ENCODE measurements at places on chromosomes 13 and 19.
A peak's percentile ranks its signal among the peaks of the same experiment; 100 is the strongest.

DNA sequence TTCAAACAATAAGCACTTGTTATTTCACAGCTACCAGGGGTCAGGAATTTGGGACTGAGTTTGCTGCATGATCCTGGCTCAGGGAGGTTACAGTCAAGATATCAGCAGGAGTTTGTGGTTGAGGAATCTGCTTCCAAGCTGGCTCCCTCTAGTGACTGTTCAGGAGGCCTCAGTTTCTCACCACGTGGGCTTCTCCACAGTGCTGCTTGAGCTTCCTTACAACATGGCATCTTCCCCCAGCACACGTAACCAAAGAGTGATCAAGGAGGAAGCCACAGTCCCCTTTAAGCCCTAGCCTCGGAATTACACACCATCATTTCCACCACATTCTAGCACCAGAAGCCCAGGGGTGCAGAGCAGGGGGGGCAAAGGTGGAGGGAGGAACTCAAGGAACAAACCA is 28.8 kb downstream of the CELF5 start:
- no peak for DNase-seq

- peak; percentile 75 for DNase-seq
Measured at GRCh38 chr19:16258440-16258903, 60.8 kb downstream of the AP1M1 start.

GRCh38 chr19:14979476-14980255 is at the start of gene SLC1A6:
TSS of gene SLC1A6 (minus strand) at chr19:14979864. CDS start at chr19:14972910, 6,954 bp downstream.
- no peak for DNase-seq

DNA sequence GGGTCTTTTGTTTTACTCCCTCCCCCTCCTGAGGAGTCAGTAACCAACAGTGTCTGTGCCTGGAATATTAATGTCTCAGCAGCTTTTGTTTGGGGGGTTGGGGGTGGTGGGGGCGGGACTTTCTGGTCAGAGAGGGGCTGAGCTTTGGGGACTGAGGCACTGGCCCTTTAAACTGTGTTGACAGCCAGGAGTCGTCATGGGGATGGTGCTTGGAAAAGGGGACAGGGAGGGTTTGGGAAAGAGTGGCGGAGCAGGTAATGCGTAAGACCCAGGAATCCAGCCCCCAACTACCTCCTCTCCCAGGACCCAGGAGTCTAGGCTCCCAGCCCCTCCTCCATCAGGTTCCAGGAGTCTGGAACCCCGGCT is 5.2 kb downstream of the CADM4 start:
- no peak for DNase-seq

DNA sequence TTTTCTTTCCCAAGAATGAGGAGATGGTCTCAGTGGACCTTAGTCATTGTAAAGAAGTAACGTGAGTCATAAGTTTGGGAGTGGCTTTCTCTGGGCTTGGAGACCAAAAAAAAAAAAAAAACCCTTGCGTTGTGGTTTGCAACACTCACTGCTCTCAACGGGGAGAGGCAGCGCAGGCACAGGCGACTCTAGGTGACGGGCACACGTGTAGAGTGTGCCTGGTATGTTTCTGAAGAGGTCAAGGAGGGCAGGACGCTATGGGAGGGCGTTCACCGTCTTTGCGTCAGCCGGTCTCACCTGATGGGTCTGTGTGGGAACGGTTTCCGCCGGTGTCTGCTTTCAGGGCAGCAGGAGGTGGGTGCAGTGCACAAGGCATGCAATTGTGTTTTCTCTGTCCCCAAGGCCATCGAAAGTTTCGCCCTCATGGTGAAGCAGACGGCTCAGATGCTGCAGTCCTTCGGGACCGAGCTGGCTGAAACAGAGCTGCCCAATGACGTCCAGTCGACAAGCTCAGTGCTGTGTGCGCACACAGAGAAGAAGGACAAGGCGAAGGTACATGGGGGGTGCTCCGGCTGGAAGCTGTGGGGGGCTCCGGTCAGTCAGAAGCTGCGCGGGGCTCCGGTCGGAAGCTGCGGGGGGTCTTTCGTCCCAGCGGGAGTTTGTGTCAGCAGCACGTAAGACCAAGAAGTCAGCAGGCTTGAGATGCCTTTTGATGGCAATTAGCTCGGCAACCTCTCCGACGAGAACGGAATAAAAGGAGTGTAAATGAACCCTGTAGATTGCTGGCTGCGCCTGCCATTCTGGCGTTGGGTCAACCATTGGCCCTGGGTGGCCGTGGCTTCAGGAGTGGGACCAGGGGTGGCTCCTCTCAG is 40.8 kb upstream of the F7 start:
- DNase-seq = no peak

GRCh38 chr13:69306766-69307165 is 800.9 kb upstream of the ATXN8OS start:
- no peak for DNase-seq

DNA sequence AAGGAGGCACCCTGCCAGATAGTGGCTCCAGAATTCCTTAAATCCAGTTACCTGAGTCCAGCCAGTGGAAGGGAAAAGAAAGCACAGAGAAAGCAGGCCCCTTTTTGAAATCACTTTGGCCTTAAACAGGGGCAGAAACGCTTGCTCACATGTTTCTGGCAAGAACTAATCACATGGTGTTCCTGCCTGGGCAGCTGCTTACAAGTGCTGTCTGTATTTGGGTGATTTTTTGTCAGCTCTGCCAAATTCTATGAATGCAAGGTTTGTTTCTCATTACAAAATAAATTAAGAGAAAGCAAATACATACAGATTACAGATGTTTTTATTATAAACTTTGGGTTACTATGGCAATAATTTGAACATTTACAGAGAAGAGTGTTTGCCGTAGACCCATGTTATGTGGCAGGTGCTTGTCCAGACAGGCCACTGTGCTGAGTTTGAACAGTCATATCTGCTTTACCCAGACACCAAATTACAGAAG is 1237.8 kb downstream of the SLITRK5 start:
- DNase-seq = no peak

DNA sequence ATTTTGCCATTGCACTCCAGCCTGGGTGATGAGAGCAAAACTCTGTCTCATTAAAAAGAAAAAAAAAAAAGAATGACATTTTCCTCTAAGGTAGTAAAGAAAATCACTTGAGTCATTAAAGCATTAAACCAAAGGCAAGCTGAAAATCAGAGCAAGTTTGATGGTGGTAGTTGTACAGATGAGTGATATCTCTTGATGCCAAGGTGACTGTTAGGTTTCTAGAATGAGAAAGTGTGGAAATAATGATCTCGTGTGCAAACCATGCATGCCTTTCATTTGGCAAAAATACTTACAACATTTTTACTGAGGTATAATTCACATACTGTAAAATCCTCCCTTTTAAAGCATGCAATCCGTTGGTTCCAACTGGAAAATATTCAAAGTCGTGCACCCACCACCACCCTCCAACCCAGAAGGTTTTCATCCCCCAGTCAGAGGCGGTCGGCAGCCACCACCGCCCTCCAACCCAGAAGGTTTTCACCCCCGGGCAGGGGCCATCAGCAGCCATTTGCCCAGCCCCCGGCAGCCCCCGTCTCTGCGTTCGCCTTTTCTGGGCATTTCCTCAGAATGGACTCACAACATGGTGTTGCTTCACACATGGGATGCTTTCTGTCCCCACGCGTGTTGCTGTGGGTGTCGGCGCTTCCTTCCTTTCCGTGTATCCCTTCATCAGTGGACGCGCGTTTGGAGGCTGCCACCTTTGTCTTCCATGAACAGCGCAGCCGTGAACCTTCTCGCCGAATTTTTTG is 90.2 kb downstream of the ATP11A start:
- no peak for DNase-seq

DNA sequence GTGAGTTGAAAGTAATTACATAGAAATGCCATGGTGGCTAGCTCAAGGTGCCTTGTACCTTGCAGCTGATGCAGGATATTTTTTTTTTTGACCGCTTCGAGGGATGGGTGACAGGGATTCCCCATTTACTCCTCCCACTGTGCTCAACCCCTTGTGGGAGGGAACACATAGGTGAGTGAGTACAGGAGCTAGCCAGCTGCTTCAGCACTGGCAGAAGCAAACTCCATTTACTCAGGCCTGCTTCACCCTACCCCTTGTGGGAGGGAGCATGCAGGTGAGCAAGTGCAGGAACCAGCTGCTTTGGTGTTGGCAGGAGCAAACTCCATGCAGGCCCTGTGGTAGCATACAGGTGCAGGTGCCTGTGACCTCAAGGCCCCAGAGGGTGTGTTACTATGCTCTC is 330.1 kb downstream of the TDRD3 start:
- DNase-seq = no peak

DNA sequence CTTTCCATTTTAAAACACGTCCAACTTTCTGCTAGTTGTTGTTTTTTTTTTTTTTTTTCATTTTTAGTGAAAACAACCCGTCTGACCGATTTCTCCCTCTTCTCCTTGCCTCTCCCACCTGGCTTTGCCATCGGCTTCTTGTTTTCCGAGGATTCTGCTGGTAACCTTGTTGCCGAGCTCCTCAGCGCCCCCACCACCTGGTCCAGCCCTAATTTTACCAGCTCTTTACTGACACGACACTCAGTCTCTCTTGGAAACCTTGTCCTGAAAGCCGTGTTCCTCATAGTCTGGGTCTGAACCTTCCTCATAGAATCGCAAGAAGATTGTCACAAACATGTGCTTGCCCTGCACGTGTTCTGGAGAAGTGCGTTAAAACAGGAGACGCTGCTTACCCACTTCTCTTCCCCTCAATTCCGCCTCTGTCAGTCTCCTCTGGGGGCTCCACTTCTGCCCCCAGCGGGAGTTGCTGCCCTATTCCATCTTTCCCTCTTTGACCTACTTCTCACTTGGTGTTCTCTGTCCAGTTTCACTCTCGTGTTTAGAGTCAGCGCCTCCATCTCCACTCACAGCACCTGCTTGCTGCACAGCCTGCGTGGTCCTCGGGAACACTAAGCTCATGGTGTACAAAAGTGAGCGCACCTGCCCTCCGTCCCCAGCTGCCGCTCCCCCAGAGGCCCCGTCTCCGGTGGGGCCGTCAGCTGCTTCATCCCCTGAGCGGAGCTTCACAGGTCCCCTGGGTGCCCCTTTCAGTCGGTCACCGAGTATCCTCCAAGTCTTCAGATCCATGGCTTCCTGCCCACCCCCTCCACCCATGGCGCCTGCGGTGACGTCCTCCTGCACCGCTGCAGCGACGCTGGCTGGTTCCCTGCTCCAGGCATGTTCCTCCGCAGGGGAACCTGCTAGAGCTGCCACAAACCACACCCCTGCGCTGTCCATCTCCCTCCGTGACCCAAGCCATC is 65.1 kb downstream of the TM9SF2 start:
- DNase-seq = no peak

DNA sequence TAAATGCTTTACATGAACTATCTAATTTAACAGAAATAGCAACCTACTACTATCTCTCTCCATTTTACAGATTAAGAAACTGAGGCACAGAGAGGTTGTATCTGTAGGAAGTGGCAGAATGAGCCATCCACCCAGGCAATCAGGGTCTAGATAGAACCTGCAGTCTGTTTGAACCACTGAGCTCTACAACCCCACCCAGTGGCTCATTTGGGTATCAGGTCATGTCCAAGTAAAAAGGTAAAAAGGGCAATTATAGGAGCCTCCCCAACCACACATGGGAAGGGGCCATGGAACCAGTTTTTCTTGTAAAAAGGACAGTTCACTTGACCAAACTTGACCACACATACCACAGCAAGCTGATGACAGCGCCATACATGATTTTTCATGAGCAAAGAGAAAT is 92.9 kb upstream of the SGCG start:
- no peak for DNase-seq

- no peak for DNase-seq
Measured at GRCh38 chr19:12695997-12696365, 450 bp downstream of the FBXW9 start.

DNA sequence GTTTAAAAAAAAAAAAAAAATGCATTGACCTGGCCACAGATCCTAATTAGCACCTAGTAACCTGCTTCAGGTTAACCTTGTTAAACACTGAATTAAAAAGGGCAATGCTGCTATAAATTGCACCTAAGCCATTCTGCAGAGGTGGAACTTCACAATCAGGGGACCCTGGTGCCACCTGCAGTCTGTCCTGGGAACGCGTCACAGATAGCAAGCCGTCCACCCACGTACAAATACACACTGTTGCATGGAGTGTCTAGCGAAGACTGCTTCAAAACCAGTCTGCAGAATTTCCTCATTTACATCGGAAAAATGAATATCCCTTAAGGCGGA is 169.3 kb downstream of the COL4A1 start:
- no peak for DNase-seq

DNA sequence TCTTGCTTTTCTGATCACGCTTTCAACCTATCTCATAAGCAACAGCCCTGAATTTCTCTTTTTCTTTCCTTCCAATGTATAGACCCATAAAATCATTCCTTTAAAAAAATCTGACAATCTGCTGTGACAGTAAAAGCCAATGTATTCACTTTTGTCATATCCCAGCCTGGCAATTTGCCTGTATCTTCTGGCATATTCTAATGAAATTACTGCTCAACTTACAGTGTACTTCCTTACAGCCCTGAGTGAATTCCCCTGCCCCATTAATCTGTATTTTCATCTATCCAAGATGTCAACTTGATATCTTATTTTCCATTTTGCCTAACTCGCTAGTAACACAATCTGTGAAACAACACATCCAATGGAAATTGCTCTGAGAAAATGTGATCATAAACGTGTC is 18.0 kb upstream of the SERP2 start:
- no peak for DNase-seq

DNA sequence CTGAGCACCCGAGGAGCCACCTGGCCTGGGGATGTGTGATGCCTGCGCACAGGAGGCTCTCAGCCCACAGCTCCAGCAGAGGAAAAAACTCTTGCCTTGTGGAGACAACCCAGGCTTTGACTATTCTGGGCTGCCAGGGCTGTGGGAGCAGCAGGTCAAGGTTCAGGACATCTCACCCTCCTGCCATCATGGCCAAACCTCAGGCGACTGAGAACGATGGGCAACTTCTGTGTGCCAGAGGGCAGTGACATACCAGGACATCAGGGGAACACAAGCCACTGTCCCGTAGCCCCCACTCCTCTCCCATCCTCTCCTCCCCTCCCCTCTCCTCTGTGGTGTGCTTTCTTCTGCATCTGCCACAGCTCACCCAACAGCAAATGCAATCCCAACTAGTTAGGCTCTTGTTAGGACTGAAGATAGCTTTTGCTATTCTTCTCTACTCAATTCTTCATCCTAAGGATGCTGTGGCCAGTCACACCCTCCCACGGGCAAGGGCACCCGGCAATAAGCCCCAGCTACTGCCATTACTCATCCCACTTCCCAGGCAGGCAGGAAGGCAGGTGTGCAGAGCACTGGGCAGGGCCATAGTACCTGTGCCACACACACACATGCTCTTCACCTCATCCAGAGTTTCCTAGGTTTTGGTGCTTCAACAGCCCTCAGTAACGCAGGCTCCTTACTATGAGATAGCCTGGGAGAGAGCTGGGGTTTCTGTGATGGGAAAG is 16.8 kb downstream of the ELL start:
- no peak for DNase-seq

GRCh38 chr13:26987486-26988013 is 184.1 kb downstream of the USP12 start:
- no peak for DNase-seq

GRCh38 chr13:33235564-33235963 is 50.0 kb downstream of the STARD13 start:
- no peak for DNase-seq
